Endothelial cell of umbilical vein (primary cell): ENCODE measurements at places on chromosomes 3 and 15. TPM values are rescaled to one million over a fixed set of nuclear protein-coding genes. Genes with fewer than 3 reads are reported as not detected.

UCN2 gene
- total RNA-seq: not detected in 2 replicates

SNX1 gene
- 110 and 113 TPM in 2 replicates for total RNA-seq

HEMK1 gene
- total RNA-seq: 12.0 and 15.2 TPM in 2 replicates

TMA7 gene
- 306 and 332 TPM in 2 replicates for total RNA-seq

DNA sequence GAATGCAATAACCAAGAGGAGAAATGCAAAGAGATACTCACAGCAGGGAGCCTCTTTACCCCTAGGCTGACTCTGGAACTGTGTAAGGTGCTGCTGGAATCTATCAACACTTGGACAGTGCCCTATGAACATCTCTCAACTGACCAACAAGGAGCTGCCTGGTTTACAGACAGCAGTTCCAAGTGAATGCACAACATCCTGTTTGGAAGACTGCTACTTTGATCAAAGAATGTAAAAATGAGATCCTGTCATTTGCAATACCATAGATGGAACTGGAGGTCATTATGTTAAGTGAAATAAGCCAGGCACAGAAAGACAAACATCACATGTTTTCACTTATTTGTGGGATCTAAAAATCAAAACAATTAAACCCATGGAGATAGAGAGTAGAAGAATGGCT lies 136.3 kb downstream of the IMPG2 start:
- DNase-seq: no peak

- no peak for DNase-seq
These were observed 4.2 kb upstream of the RASL12 start for GRCh38 chr15:65072027-65072426.

- DNase-seq: peak; percentile 56
These were observed 103.6 kb upstream of the THSD4 start for GRCh38 chr15:71011503-71012155.

GRCh38 chr3:81463781-81464180 lies 297.7 kb downstream of the GBE1 start:
- DNase-seq: no peak

DNA sequence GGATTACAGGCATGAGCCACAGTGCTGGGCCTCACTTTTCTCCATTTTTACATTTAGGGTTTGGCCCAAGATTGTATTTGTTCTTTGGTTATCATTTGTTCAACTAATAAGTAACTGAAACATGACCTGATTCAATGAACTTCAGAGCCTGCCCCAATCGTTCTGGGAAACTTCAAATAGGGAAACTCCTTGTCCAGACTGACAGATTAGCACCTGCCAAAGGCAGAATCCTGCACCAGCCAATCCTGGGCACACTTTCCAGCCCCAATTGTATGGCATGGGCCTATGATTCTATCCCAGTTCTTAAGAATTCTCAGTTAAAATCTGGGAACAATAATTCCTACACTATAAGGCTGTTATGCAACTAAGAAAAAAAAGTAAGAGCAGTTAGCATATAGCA lies 18.3 kb upstream of the RAB43 start:
- DNase-seq: no peak
